ENCODE measurements at places on chromosomes 11 and 22.

DNA sequence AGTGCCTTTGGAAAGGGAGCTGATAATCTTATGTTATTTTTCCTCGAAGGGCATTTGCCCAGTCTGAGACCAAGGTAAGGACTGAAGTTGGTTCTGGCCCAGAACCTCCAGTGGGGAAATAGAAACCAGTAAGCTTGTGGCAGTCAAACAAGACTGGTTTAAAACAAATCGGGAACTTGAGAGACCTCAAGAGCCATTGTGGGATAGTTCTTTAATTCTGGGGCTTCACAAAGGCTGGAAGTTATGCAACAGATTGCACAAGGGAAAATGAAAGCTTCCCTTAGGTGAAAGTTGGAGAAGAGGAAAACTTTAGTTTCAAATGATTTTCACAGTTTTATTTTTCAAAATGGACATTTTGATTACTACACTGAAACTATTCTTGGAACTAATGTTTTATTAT is 33.5 kb upstream of the RAB38 start:
- no peak for DNase-seq

GRCh38 chr22:25777870-25778269 is 35.9 kb downstream of the MYO18B start:
- DNase-seq, result no peak

DNA sequence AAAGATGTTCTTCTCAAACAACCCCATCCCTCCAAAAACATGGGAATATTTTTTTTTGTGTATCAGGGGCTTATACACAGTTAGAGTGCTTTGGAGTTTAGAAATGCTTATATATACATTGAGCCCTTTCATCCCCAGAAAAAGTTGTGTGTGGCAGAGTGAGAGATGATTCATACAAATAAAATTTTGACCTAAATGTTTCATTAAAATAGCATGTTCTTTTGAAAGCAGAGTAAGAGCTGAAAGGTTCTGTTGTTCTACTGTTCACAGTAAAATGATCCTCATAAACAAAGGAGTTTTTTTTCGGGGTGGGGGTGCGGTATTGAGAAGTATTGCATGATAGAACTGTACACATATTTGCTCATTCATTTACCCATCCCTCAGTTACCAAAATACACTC is 512.4 kb downstream of the DLG2 start:
- no peak for DNase-seq

DNA sequence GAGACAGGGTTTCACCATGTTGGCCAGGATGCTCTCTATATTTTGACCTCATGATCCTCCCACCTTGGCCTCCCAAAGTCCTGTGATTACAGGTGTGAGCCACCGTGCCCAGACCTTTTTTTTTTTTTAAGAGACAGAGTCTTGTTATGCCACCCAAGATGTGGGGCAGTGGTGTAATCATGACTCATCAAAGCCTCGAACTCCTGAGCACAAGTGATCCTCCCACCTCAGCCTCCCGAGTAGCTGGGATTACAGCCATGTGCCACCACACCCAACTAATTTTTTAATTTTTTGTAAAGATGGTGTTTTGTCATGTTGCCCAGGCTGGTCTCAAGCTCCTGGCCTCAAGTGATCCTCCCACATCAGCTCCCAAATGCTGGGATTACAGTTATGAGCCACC is 37.9 kb downstream of the IZUMO1R start:
- no peak for DNase-seq

DNA sequence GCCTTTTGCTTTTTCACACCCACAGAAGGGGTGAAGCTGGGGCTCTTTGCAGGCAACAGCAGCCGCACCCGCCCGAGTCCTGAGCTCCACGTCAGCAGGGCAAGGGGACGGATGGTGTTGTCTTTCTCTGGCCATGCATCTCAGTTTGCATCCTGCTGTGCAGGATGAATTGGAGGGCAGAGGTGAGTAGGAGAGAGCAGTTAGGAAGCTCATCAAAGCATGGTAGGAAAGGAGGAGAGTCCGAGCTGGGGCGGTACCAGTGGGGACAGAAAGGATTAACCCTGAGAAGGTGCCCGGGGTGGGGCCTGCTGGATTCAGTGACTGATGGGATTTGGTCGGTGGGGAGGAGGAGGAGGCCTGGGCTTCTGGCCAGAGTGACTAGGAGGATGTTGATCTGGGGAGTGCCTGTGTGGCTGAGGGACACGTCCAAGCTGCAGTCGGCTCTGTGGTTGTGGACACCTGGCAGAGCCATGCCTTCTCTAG is 14.6 kb downstream of the FAM83F start:
- DNase-seq, result no peak

- peak; percentile 16 for DNase-seq
These were observed 483 bp upstream of the ABTB2 start for GRCh38 chr11:34358258-34358727.

Measured in right renal pelvis (tissue), 4 donors.